ENCODE measurements at places on chromosomes 7 and 10. TPM values are rescaled to one million over a fixed set of nuclear protein-coding genes. Genes with fewer than 3 reads are reported as not detected.

- peak; percentile 87 for DNase-seq
Observed at GRCh38 chr10:36494371-36494770, 631.0 kb upstream of the ANKRD30A start.

GALNT17 gene
- total RNA-seq = not detected

SLC26A5 gene
- total RNA-seq = not detected

HOXA4 gene
- 8.1 TPM for total RNA-seq

ITIH5 gene
- total RNA-seq = not detected
